Muscle of back (tissue), 13 donors: ENCODE measurements at places on chromosomes 7 and 10.

GRCh38 chr7:152313831-152314604 is 121.8 kb downstream of the KMT2C start:
- DNase-seq = peak; percentile 79

DNA sequence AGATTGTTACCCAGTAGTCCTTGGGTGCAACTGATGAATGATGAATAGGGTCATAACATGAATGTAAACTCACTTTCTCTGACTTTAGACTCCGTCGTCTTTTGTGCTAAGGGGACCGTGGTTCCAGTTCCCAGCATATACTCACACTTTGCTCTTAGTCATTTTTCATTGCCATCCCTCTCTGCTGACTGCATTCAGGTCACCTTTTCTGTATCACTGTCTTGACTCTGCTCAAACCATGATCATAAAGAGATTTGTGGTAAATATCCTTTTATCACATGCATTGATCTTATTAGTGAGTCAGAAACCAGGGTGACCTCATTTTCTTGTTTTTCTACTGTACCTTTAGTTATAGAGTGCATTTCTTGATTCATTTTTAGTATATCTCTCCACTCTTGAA is 141.1 kb upstream of the AGR3 start:
- no peak for DNase-seq

DNA sequence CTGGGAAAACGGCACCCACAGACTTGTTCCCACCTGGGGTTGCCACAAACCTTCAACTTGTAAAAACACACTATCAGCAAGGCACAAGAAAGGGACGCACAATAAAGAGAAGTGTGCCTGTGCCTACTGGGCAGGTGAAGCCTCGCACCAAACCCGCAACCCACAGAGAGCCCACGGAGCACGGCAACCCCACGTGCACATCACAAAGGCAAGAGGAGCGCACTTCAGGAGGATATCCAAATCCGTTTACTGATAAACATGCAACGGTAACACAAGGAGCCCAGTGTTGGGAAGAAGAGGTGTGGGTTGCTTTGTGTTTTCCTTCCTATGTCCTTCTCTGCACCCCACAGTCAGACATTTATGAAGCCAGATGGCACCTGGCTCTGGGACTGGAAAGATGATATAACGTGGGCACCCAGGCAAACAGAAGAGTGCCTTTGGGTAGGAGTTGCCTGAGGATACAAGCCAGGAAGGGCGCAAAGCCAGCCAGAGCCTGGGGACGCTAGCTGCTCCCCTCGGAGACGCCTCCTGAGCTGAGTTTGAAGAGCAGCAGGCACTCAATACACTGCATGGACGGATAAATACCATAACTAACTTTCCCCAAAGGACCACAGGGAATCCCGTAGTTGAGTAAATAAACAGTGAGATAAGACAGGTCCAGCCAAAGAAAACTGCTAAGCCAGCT is 41.6 kb downstream of the TCERG1L start:
- DNase-seq = no peak

DNA sequence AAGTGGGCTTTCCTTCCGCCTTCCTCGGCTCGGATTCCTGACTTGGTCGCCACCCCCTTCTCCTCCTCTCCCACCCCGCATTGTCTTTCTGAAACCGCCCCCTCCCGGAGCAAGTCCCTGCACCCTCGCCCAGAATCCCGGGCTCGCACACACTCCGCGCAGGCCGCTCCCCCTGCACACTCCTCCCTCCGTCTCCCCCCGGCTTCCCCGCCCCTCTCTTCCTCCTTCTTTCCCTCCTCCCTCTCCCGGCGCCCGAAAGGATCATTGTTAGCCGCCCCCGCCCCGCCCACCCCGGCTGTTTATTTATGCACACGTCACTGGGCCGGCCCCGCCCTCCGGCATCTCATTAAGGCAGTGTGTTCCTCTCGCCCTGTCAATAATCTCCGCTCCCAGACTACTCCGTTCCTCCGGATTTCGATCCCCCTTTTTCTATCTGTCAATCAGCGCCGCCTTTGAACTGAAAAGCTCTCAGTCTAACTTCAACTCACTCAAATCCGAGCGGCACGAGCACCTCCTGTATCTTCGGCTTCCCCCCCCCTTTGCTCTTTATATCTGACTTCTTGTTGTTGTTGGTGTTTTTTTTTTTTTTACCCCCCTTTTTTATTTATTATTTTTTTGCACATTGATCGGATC is at the start of gene TCF7L2:
TCF7L2 (plus strand) TSS at position 373 of the 633 bp plus-strand sequence. CDS start 510 bp downstream, outside the sequence.
- peak; percentile 98 for DNase-seq

GRCh38 chr7:100003711-100004661 is 11.4 kb upstream of the ZKSCAN1 start:
- no peak for DNase-seq

GRCh38 chr10:71975871-71976725 is 11.9 kb downstream of the CHST3 start:
- no peak for DNase-seq

GRCh38 chr7:47698386-47698785 is 116.5 kb upstream of the TNS3 start:
- DNase-seq = no peak

GRCh38 chr10:103980288-103980906 is 13.5 kb downstream of the SLK start:
- DNase-seq = no peak

DNA sequence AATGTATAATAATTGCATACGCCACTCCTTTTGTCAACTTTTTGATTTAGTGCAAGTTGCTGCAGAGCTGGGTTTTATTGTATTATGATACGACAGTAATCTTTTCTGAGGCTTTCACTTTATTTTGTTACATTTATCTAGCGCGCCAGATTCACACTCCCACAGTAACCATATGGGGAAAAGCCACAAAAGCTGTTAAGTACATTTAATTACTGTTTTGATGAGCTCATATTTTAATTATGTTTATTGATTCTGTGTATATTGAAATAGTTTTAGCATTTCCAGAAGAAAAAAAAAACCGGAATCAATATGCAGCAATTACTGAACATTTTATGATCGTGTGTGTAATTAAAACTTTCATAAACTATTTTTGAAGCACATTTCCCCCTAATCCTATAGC is 118.5 kb downstream of the RAB11FIP2 start:
- DNase-seq = no peak

- no peak for DNase-seq
These were observed 89.8 kb downstream of the ARL4A start for GRCh38 chr7:12777257-12777656.

DNA sequence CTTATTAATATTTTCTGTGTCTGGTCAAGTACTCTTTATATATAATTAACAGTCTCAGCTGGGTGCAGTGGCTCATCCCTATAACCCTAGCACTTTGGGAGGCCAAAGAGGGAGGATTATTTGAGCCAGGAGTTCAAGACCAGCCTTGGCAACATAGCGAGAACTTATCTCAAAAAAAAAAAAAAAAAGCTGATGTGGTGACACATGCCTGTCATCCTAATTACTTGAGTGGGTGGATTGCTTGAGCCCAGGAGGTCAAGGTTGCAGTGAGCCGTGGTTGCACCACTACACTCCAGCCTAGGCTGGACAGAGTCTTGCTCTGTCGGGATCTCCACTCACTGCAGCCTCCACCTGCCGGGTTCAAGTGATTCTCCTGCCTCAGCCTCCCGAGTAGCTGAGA is 6.7 kb upstream of the ELOVL3 start:
- DNase-seq = no peak

DNA sequence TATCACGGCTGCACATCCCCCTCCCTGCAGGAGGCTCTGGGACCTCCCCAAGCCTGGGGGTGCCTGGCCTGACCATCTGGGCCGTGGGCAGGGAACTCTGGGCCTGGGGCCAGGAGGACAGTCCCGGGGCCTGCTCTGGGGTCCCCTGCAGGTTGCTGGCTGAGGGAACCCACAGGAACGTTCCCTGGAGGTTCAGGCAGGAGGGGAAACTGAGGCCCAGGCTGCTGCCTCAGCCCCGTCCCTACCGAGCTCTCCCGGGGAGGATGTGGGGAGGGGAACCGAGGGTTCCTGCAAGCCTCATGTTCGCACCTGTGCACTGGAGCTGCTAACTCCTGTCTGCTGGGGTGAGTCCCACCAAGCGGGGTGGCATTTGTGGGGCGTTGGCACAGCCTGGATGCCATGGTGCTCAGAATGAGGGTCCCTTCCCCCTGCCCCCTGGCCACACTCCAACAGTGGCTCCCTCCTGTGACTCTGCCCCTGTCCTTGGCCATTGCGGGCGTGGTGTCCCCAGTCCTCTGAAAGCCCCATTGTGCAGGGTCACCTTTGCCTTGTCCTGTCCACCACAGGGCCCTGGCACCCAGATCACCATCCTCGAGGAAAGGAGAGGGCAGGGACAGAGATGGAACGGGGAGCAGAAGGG is 9.4 kb downstream of the ELFN1 start:
- DNase-seq = no peak

DNA sequence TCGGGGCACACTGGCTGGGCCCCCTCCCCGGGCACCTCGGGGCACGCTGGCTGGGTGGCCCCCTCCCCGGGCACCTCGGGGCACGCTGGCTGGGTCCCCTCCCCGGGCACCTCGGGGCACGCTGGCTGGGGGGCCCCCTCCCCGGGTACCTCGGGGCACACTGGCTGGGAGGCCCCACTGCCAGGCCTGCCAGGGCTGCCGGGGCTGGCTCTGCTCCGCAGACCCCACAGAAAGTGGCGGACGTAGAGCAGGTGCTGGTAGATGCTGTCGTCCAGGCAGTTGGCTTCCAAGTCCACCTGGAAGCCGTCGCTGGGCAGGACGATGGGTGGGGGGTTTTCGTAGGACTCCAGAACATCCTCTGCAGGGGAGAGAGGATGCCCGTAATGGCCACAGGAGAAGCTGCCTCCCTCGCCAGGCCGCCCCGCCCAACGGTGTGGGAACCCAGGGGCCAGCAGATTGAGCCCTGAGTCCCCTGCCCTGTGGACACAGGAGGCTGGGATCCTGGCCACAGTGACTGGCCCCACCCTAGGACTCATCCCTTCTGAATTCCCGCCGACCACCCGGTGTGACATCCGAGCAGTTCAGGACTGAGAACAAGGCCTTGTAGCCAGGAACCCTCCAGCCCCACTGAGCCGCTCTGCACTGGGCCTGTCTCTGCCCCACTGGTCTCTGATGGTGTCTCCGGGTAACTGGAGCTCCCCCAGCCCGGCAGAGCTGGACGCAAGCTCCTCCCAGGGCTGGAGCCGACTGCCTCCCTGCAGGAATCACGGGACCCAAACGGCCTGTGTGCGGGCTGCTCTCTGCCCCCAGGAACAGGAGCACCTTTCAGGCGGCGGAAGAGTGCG is 28.2 kb downstream of the AP5Z1 start:
- no peak for DNase-seq

DNA sequence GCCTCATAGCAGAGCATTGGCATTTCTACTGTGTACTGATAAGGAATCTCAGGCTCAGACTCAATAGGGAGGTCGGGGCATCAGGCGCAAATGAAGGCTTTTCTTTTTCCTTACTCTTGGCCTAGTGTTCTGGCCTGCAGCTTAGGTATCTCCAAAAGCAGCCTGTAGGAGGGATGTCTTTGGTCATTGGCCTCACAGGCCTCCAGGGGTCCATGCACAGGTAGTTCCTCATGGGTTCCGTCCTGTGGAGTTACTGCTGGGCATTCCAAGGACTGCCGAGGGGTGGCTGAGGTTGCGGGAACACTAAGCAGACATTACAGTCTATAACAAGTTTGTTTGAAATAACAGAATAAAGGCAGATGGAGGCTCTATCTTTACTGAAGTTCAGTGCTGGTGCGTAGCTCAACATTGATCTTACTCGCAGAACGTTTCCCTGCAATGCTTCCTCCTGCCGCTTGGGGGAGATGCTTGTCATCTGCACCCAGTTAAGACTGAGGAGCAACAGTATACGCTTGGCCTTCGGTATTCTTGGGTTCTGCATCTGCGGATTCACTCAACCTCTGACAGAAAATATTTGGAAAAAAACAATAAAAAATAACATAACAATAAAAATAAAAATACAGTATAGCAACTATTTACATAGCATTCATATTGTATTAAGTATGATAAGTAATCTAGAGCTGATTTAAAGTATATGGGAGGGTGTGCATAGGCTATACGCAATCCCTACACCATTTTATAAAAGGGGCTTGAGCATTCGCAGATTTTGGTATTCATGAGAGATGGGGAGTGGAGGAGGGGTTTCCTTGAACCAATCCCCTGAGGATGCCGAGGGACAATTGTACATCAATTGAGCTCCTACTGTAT is 58.9 kb downstream of the SH2D4B start:
- DNase-seq = no peak

DNA sequence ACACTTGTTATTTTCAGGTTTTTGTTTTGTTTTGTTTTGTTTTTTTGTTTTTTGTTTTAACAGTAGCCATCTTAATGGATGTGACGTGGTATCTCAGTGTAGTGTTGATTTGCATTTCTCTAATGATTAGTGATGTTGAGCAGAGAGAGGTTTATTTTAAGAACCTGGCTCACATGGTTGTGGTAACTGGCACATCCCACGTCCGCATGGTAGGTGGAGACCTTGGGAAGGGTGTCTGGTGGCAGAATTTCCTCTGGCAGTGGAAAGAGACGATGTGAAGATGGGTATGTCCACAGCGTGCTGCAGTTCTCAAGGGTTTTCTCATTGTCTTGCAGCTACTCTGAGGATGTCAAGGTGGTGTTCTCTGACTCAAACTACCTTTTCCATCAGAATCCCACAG is 252.2 kb downstream of the GALNT17 start:
- DNase-seq = no peak

GRCh38 chr7:116783666-116784318 is 78.6 kb upstream of the CAPZA2 start:
- no peak for DNase-seq

- no peak for DNase-seq
These were observed 87.1 kb downstream of the NKX6-2 start for GRCh38 chr10:132698761-132699391.

DNA sequence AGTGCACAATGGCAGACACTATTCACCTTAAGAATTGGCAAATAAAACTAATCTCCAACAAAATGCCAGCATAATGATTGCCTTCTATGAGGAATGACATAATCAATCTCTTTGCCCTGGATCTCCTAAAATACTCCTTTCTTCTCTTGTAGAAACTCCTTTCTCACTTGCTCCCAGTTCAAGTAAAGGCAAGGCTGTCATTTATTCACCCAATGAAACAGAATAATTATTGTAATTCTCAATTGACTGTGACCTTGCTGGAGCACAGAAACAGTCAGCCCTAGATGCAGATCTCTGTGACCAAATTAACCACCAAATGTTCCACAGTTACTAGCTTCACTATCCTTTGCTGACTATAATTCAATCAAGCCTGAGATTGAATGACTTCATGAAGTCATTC is 99.3 kb downstream of the SEMA3C start:
- DNase-seq = no peak

DNA sequence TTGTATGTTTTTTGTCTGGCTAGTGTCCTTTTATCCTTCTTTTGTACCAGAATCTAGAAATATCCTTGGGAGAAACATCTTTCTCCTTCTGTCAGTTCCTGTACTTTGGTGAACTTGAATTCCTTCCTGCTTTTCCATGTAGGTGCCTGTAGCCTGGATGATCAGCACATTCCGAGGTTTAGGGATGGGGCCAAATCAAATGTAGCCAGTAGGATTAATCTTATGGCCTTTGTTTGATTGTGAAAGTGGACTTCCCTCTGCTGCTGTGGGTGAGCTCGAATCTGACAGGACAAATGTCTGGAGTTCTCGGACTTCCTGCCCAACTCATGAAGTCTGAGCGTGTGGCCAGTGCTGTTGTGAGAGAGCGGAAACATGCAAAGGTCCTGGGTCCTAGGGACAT is 33.2 kb upstream of the NAMPT start:
- DNase-seq = no peak
